ENCODE measurements at places on chromosomes 13 and 19.

- DNase-seq, result no peak
Measured at GRCh38 chr13:109818886-109819285, 32.5 kb upstream of the IRS2 start.

DNA sequence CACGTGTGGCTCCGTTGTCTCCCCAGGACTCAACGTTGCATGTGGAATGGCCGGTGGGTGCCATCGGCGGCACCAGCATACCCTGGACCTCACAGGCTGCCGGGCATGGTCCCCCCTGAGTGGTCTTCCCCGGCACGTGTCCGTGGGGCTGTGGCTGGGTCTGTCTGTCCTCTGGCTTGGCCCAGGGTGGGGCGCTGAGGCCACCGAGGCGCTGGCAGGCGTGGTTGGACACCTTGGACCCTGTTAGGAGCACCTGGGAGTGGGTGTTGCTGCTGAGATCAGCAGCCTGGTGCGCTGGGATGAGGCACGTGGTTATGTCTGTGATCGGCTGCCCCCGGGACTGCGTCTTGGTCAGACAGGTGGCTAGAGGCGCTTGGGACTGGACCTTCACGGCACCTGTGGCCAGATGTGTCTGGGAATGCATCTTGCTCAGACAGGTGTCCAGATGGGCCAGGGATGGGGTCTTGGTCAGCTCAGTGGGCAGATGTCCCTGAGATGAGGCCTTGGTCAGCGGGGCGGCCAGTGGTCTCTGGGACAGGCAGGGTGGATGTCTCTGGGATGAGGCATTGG, 9.2 kb downstream of the IQCN start:
- DNase-seq, result no peak

DNA sequence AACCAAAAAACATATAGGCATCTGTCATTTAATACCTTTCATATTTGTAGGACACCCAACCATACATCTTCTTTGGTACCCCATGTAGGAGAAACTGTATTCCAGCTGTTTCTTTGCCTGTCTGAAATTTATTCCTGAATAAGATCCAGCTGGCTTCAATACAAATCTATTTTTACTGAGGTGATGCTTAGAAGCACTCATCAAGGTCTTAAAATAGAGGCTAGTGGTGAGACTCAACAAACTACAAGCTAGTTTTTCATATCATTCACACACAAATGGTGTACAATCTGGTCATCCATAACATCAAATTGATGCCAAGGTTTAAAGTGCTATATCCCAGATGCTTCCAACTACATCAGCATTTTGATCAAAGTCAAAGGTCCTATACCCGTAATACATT, 1071.3 kb upstream of the MIR17HG start:
- DNase-seq, result no peak

- no peak for DNase-seq
Measured at GRCh38 chr13:99063952-99064351, 86.1 kb upstream of the DOCK9 start.

DNA sequence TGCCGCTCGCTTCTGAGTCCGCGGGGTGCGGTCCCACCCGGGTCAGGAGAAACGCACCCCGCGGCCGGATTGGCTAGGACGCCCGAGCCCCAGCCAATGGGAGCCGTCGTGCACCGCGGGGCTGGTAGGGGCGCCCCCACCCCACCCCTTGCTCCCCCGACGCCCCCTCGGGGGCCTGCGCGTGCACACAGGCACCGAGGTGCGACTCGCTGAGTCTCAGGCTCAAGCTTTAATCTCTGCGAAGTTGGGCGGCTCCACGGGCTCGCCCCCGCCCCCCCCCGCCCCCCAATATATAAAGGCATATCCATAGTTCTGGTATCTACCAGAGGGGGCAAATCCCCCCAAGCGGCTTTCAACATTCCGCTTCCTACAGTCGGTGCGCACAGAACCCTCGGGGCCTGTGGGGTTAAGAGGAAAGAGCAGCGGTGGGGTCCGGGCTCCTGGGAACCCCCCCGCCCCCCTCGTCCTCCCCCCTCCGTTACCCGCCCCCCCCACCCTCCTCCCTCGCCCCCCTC, at the start of gene COX6B2:
COX6B2 (minus strand) TSS at position 22 of the 515 bp plus-strand sequence. CDS start 198 bp downstream, outside the sequence.
- DNase-seq, result no peak

DNA sequence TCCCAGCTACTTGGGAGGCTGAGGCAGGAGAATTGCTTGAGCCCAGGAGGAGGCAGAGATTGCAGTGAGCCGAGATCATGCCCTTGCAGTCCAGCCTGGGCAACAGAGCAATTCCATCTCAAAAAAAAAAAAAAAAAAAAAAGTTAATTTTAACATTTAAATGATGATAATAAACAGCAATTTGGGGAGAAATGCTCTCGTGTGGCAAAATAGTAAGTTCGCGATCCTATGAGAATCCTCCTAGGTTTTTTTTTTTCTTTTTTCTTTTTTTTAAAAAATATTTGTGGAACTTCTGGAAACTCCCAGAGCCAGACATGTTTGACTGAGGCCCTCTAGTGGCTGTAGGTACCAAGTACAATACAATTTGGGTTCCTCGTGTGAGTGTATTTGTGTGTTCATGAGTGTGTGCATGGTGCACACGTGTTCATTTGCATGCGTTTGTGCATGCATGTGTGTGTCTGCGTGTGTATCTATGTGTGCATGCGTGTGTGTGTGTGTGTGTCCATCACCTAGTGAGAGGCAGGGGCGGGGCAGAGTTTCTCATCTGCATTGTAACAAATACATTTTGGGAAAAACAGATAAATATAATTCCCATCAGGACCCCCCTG, 31.2 kb downstream of the TMPRSS9 start:
- DNase-seq, result peak; percentile 55

GRCh38 chr13:26957182-26957581, 196.6 kb upstream of the GPR12 start:
- DNase-seq, result no peak

- no peak for DNase-seq
Measured at GRCh38 chr19:39971380-39972035, 543 bp downstream of the PSMC4 start.

- DNase-seq, result no peak
Measured at GRCh38 chr19:5534787-5535586, 32.8 kb downstream of the TINCR start.

DNA sequence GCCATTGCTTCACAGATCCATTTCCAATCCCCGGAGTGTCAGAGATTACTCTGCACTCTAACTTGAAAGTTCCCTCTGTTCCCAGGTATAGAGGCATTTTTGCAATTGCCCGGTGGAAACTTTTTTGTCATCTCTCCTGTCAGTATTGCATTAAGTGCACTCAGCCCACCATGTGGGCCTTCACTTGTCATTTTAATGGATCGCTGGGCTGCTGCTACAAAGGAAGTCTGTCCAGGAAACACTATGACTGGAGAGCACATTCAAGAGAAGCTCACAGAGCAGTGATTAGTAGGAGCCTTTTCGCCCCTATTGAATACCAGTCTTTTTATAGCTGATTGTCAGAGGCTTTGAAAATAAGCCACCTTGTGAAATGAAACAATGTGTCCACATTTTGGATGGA, 180.9 kb downstream of the B3GLCT start:
- no peak for DNase-seq

- no peak for DNase-seq
Measured at GRCh38 chr19:3441089-3441985, 39.0 kb downstream of the SMIM24 start.

- no peak for DNase-seq
Measured at GRCh38 chr19:5246554-5247155, 94.0 kb downstream of the PTPRS start.

GRCh38 chr19:28331596-28331995, 881.4 kb downstream of the UQCRFS1 start:
- DNase-seq, result no peak

- DNase-seq, result no peak
Measured at GRCh38 chr19:42270346-42271044, 1.4 kb downstream of the CIC start.

DNA sequence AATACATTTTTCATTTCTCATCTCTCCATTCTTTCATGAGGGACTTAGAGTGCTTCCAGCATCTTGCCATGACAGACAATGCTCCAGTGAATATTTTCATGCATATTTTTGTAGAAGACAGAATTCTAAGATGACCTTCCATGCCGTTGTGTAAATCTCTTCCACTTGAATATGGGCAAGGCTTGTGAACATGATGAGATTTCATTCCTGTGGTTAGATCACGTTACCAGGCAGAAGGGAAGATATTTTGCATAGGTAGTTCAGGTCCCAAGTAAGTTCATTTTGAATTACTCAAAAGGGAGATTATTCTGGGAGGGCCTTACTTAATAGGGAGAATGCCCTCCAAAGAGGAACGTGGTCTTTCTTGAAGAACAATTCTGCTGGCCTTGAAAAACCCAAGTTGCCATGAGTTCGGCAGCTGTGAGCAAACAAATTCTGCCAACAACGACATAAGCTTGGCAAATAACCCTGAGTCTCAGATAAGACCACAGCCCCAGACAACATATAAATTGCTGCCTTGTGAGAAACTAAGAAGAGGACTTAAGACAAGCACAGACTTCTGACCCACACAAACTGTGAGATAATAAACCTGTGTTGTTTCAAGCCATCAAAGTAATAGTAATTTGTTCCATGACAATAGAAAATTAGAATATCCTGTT, 400.5 kb upstream of the GPC6 start:
- DNase-seq, result no peak

Data from NCI-H146 (cell line).